ENCODE measurements at places on chromosomes 1 and 21. TPM values are rescaled to one million over a fixed set of nuclear protein-coding genes. Genes with fewer than 3 reads are reported as not detected.

DNA sequence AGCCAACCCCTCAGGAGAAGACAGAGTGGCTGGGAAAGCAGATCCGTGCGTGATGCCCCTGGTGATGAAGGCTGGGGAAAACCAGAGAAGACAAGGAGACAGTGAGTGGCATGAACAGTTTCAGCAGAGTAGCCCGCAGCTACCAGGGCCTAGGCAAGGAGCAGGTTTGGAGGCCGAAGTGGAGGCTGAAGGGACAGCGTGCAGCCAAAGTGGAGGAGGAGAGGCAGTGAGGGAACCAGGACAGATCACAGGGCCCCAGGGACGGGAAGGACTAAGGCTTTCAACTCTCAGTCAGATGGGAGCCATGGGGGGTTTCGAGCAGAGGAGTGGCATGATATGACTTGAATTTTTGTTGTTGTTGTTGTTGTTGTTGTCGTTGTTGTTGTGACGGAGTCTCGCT is 59.9 kb upstream of the SELENON start:
- no peak for ATAC-seq

RGS18 gene
- 0.52 TPM for total RNA-seq

GRCh38 chr1:221272940-221273339 is 393.7 kb downstream of the HLX start:
- no peak for ATAC-seq

ACOT7 gene
- total RNA-seq, result 37.2 TPM

CAPZB gene
- 262 TPM for total RNA-seq

Data from esophagus mucosa (tissue), 1 donor.